ENCODE measurements at places on chromosomes 12 and 14. TPM values are rescaled to one million over a fixed set of nuclear protein-coding genes. Genes with fewer than 3 reads are reported as not detected.

Gene FOXN4
- polyA plus RNA-seq = 0.10 TPM

Gene VRTN
- polyA plus RNA-seq = not detected

Gene NOVA1
- polyA plus RNA-seq = 0.32 TPM

Gene FGD4
- 0.44 TPM for polyA plus RNA-seq

Gene GPR68
- polyA plus RNA-seq = 0.62 TPM

Gene HSPB8
- polyA plus RNA-seq = 1.2 TPM

Gene IQSEC3
- 0.08 TPM for polyA plus RNA-seq

Gene PLCZ1
- 0.15 TPM for polyA plus RNA-seq

Gene AHNAK2
- polyA plus RNA-seq = 33.5 TPM

Gene GLT1D1
- 0.06 TPM for polyA plus RNA-seq

Gene PEBP1
- 186 TPM for polyA plus RNA-seq

Gene HAL
- polyA plus RNA-seq = 0.08 TPM

Gene ETV6
- polyA plus RNA-seq = 4.0 TPM

Gene LPAR5
- polyA plus RNA-seq = 0.03 TPM

Gene APOF
- polyA plus RNA-seq = not detected

Gene ENDOU
- polyA plus RNA-seq = not detected

Gene RPL36AL
- 337 TPM for polyA plus RNA-seq

Gene LMNTD1
- 0.32 TPM for polyA plus RNA-seq

Gene GALNT16
- 12.7 TPM for polyA plus RNA-seq

Gene TEX52
- polyA plus RNA-seq = not detected

Gene AGAP2
- polyA plus RNA-seq = 3.9 TPM

Gene GLI1
- polyA plus RNA-seq = 0.67 TPM

Gene ASB2
- 0.15 TPM for polyA plus RNA-seq

Gene TCHP
- polyA plus RNA-seq = 19.0 TPM

Gene CMKLR1
- 0.31 TPM for polyA plus RNA-seq

Gene PLEKHD1
- polyA plus RNA-seq = 0.05 TPM

Gene C12orf76
- 29.2 TPM for polyA plus RNA-seq

Gene CD163L1
- 0.41 TPM for polyA plus RNA-seq

Gene SYNE3
- 1.8 TPM for polyA plus RNA-seq

Gene TBX3
- 10.2 TPM for polyA plus RNA-seq

Gene GAS2L3
- polyA plus RNA-seq = 1.6 TPM

Gene MYO1H
- polyA plus RNA-seq = not detected

Gene RNASE3
- not detected for polyA plus RNA-seq

Gene TPH2
- not detected for polyA plus RNA-seq

Gene ABCC9
- 0.02 TPM for polyA plus RNA-seq

Gene MMP19
- polyA plus RNA-seq = 5.7 TPM

Gene SHMT2
- 204 TPM for polyA plus RNA-seq

Gene USP44
- polyA plus RNA-seq = 0.18 TPM

Gene NAA30
- 4.3 TPM for polyA plus RNA-seq

Gene PTPN21
- polyA plus RNA-seq = 5.6 TPM

Gene CDKN3
- 26.7 TPM for polyA plus RNA-seq

Gene BEGAIN
- 4.4 TPM for polyA plus RNA-seq

Gene ACRBP
- polyA plus RNA-seq = 0.88 TPM

Gene RND1
- polyA plus RNA-seq = 0.39 TPM

Gene TAS2R31
- 0.16 TPM for polyA plus RNA-seq

Gene TMEM121
- 9.1 TPM for polyA plus RNA-seq

Gene TAS2R30
- polyA plus RNA-seq = 0.08 TPM

Gene ADAM21
- 1.6 TPM for polyA plus RNA-seq

Gene TMEM117
- 1.0 TPM for polyA plus RNA-seq

Gene REM2
- 0.26 TPM for polyA plus RNA-seq

Gene RASSF9
- 0.32 TPM for polyA plus RNA-seq

Gene GPRC5D
- not detected for polyA plus RNA-seq

Gene HVCN1
- 0.03 TPM for polyA plus RNA-seq

Gene ASCL1
- polyA plus RNA-seq = 0.28 TPM

Gene PRKD1
- polyA plus RNA-seq = 0.07 TPM

Gene PROX2
- polyA plus RNA-seq = not detected

Gene AQP2
- polyA plus RNA-seq = not detected
